ENCODE measurements at places on chromosomes 16 and 17.
A peak's percentile ranks its signal among the peaks of the same experiment; 100 is the strongest.

- peak; percentile 30 for DNase-seq
Observed at GRCh38 chr16:68590201-68590994, 51.3 kb downstream of the ZFP90 start.

DNA sequence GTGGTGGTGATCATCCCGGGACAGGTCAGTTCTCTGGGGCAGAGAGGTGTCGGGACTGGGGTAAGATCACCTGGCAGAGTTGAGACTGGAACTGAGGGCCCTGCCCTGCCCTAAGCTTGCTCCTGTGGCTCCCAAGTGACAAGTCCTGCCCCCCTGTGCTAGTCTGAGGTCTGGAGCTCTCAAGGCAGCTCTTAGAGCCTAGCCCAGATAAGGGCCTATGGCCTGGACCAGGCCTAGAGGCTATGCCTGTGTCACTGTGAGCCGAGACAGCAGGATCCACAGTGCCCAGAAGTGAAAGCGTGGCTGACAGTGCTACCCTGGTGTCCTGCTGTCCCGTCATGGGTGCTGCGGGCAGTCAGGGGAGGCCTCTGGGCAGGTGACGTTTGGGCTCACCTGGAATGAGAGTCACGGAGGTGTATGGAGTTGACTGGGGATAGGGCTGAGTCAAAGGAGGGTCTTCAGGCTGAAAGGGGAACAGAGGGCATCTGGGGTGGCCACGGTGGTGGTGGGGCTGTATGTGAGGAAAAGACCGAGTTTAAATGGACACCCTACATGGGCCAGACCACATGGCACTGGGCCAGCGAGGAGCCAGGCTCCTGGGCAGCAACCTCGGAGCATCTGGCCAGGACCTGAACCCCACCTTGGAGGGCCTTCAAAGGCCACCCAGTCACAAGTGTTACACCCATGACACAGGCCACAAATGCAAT lies 5.5 kb downstream of the NATD1 start:
- no peak for DNase-seq

DNA sequence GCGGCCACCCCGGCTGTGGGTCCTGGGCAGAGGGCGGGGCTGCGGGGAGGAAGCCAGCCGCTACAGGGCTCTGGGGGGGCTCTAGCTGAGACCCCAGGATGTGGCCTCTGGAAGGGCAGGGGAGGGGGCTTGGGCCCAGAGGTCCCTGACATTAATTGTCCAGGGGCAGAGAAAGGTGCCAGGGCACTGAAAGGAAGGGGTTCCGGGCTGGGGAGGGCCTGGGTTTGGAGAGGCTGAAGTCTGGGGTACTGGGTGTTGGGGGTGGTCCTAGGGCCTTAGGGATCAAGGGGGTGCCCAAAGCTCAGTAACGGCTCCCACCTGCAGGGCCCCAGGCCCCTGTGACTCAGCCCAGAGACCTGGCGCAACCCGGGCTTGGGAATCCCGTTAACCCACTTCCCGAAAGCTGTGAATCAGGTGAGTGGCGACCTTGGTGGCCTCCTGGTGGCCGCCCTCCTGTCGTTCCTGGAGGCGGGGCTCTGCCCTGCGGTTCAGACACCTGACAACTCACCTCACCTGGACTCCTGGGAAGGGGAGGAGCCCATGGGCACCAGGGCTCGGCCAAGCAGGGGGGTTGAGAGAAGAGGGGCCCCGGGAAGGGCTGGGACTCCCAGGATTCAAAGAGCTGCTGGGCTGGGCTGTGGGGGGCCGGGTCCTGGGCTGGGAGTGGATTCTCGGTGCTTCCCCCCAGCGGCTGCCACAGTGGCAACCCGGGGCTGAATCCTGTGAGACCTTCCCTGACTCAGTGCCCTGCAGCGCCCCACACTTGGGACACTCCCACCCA lies 465 bp upstream of the PRSS22 start:
- DNase-seq = no peak

DNA sequence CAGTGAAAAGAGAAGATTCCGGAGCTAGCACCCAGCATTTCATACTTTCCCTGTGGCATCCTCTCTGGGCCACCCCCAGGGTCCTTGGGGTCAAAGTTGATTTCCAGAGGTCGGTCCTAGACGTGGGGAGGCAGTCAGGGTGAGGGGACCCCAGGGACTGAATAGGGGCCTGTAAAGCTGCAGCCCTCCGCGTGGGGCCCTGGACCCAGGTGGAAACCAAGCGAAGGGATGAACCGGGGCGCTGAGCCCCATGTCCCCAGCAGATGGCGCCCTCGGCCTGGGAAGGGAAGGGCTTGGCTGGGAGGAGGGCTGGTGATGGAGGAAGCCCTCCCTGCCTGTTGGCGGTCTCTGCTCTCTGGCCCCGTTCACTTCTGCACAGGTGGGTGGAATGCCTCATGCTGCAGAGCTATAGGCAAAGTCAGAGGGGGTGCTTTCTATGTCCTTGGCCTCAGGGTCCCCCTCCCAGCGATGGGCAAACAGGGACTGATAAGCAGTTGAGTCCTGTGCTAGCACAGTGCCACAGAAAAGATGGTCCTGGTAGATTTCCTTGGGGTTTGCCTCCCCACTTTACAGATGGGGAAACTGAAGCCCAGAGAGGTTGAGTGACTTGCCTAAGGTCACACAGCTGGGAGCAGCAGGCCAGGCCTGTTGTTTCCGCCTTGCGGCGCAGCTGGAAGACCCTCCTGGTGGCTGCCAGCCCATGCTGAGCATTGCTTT lies 163.4 kb upstream of the CIBAR2 start:
- peak; percentile 38 for DNase-seq

DNA sequence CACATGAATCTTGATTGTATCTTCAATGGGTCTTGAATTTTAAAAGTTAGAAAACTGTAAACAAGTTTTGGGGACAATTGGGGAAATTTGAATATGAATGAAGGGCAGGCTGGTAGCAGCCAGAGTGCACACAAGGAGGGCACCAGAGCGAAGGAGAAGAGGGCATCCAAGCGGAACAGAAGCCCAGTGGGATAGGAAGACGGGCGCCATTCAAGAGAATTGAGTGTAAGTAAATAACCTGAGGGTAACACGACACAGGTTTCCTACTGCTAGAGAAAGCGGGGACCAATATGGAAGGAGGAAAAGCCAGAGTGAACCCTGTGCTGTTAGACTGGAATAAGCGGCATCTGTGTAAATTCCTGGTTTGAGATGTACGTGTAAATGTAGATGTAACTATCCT lies 115.1 kb upstream of the CCL2 start:
- DNase-seq = no peak

GRCh38 chr17:9003355-9004131 lies 17.8 kb upstream of the NTN1 start:
- no peak for DNase-seq

DNA sequence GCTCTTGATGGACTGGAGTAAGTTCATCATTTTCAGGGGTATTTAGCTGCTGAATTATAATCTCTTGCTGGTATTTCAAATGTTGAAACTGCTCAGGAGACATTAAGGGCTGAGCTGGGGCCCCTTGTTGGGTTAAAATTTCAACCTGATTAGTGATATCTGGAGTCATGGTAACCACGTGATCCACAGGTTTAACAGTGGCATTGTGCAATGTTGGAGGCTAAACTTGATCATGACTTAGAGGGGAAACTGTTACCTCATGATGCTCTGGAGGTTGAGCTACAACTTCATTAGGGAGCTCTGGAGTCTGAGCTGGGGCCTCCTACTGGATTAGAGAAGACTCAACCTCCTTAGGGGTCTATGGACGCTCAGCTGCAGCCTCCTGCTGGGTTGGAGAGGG lies 17.2 kb upstream of the MPP2 start:
- no peak for DNase-seq

DNA sequence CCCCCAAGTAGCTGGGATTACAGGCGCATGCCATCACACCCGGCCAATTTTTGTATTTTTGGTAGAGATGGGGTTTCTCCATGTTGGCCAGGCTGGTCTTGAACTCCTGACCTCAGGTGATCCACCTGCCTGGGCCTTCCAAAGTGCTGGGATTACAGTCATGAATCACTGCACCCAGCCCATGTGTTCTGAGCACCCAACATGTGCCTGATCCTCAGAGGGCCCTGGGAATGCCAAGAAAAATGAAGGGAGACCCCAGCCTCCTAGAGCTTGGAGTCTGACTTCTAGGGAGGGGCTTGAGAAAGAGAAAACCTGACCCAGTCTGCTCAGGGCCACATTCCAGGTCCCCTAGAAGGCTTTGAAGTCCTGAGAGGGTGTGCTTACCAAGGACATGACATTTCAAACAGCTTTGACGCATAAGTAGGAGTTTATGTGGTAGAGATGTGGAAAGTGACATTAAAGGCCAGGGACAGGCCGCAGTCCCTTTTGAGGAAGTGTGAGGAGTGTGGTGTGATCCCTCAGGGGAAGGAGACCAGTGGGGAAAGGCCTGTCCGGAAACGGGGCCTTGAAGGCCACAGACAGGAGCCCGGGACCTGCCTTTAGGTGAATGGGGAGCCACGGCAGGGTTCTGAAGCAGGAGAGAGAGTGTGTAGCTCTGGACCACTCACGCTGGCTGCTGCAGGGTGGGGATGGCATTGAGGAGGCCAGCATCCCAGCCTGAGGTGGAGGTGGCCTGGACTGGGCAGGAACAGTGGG lies 1.1 kb upstream of the CCL22 start:
- no peak for DNase-seq

DNA sequence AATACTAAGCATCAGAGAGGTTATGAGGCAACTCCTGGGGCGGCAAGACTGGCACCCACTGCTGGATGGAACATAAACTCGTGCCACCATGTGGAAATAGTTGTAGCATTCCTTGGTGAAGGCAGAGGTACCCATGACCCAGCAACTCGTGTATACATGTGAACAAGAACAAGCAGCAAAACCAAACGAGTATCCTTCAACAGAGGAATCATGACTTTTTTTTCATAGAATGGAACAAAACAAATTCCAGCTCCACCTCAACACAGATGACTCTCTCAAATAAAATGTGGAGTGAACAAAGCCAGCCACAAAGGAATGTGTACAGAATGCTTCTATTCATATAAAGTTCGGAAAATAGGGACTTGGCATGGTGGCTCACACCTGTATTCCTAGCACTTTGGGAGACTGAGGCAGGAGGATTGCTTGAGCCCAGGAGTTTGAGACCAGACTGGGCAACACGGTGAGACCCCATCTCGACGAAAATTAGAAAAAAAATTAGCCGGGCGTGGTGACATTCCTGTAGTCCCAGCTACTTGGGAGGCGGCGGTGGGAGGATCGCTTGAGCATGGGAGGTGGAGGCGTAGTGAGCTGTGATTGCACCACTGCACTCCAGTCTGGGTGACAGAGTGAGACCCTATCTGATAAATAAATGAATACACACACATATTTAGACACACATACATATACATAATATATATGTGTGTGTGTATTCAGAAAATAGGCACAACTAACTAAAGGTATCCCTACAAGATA lies 35.3 kb downstream of the B9D1 start:
- DNase-seq = no peak

DNA sequence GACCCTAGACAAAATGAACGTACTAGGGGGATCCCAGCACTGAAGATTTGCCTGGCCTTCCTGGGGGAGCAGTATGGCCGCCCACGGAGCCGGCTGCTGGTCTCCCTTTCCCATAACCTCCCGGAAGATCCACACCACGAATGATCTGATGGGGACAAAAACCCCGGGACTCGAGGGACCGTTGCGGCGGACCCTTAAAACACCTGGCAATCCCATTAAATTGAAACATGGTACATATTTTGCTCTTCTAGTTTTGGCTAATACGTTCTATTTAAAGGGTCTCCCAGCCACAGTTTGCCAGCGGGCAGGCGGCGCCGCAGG lies 45.2 kb upstream of the LCMT1 start:
- no peak for DNase-seq

- no peak for DNase-seq
Observed at GRCh38 chr17:1511756-1512321, 4.6 kb downstream of the INPP5K start.

GRCh38 chr17:50967795-50968194 lies 101.6 kb upstream of the TOB1 start:
- DNase-seq = no peak

DNA sequence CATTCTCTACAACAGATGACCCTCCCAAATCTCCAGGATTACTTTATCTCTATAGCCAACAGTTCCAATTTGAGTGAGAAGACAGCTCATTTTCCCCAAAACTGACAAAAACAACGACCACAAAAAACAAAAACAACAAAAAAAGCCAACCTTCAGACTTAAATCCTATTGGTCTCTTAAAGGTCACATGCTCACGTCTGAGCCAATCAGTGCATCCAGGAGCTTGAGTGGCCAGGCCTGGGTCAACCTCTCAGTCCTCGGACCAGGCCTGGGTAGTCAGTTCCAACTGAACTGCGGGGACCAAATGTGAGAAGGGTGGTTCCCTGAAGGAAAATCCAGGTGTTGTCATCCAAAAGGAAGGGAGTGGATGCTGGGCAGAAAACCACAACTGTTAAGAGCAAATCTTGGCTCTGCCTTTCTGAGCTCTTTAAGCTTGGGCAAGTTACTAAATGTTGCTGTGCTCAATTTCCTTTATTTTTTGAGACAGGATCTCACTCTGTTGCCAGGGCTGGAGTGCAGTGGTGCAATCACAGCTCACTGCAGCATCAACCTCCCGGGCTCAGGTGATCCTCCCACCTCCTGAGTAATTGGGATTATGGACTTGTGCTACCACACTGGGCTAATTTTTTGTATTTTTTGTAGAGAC lies 43.0 kb upstream of the MSI2 start:
- DNase-seq = no peak

GRCh38 chr17:57086069-57086930 lies 1.3 kb downstream of the AKAP1 start:
- DNase-seq = peak; percentile 4

GRCh38 chr17:65463242-65463641 lies 98.2 kb downstream of the AXIN2 start:
- no peak for DNase-seq

DNA sequence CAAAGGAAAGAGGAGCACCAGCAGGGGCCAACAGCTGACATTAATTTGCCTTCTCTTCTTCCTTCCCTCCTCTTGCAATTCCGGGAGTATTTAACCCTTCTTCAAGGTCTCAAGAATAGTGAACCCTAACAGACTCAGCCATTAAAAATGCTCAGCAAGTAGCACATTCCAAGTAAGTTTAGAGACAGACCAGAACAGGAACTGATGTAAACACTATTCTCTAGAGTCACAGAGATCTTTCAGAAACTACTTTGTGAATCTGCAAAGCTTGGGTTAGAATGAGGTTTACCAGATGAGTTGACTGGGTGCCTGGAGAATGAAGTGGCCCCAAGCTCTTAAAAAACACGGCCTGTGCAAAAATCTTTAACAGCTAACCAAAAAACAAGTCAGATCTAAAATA lies 50.9 kb downstream of the TEX2 start:
- no peak for DNase-seq

DNA sequence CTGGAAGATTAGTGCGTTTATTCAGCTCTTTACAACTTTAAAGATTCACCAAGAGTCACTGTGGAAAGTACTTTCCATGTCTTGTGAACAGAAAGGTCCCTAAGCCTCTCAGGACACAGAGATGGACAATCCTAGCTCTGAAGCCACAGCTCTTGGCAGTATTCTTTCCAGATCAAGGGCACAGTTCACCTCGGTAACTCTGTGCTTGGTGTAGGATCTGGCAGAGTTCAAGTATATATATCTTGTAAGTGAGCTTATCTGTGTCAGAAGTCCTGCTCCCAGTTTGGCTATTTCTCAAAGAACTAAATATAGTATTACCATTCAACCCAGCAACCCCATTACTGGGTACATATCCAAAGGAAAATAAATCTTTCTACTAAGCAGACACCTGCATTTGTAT lies 183.7 kb downstream of the CBLN1 start:
- no peak for DNase-seq

GRCh38 chr17:28532050-28532960 lies 20.1 kb downstream of the UNC119 start:
- DNase-seq = no peak

GRCh38 chr16:759110-759910 lies 1.2 kb upstream of the MSLN start:
- no peak for DNase-seq

Measured in CD4-positive, alpha-beta T cell treated with Interleukin-4 for 4 hours (primary cell).